Fibroblast of lung (primary cell): ENCODE measurements at places on chromosomes 5 and 9. TPM values are rescaled to one million over a fixed set of nuclear protein-coding genes. Genes with fewer than 3 reads are reported as not detected.

GRCh38 chr5:23440703-23441102 lies 66.7 kb upstream of the PRDM9 start:
- no peak for DNase-seq

GRCh38 chr5:160643616-160644240 lies 208.3 kb downstream of the ATP10B start:
- no peak for DNase-seq

DNA sequence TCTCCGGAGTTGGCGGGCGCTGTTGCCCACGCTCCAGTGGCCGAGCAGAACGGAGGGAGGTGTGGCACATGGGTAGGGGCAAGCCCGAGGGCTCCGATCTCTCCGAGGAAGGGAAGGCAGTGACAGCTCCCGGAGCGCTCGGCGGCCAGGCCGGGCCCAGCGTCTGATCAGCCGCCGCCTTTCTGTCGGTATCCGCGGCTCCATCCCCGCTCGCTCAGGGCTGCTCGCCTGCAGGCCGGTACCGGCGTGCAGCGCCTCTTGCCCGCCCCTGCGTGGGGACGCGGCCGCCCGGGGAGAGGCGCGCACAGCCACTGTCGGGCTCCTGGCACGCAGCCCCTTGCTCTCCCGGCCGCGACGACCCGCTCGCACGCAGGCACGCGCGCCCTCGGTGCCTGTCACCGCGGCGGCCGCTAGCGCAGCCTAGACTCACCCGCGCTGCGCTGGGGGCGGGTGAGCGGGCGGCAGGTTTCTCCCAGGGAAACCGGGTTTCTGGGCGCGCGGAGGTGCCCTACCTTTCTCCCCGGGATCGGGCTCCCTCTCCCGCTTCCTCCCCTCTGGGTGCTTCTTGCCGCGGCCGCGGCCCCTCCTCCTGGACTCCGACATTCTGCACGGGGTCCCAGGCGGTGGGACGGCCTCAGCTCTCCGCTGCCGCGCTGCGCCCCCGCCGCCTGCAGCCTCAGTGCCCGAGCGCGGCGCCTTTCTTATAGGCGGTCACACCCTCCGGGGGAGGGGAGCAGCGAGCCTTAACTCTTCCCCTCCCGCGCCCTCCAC lies 108.4 kb downstream of the PSD2 start:
- no peak for DNase-seq

GRCh38 chr9:15824310-15824709 lies 271.5 kb downstream of the CCDC171 start:
- DNase-seq = peak; percentile 60

- no peak for DNase-seq
Measured at GRCh38 chr5:126376443-126376842, 46.8 kb upstream of the GRAMD2B start.

DNA sequence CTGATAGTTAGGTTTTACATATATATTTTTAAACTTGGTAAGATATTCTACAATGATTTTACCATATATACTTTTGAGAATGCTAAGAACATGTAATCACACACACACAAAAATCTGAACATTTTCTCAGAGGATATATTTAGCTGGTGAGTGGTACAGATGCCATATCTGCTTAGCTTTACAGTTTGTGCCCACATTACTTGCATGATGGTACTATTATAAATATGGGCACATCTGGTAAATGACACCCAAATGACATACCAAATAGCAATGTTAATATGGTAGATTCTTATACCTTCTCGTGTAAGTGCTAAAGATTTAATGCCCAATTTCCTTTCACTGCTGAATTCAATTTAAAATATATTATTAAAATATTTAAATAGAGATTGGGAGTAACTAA lies 56.6 kb downstream of the LSM11 start:
- no peak for DNase-seq

GFPT2 gene
- total RNA-seq = 19.3 and 26.7 TPM in 2 replicates

- DNase-seq = no peak
Measured at GRCh38 chr5:150422075-150422474, 9.4 kb upstream of the CD74 start.

DNA sequence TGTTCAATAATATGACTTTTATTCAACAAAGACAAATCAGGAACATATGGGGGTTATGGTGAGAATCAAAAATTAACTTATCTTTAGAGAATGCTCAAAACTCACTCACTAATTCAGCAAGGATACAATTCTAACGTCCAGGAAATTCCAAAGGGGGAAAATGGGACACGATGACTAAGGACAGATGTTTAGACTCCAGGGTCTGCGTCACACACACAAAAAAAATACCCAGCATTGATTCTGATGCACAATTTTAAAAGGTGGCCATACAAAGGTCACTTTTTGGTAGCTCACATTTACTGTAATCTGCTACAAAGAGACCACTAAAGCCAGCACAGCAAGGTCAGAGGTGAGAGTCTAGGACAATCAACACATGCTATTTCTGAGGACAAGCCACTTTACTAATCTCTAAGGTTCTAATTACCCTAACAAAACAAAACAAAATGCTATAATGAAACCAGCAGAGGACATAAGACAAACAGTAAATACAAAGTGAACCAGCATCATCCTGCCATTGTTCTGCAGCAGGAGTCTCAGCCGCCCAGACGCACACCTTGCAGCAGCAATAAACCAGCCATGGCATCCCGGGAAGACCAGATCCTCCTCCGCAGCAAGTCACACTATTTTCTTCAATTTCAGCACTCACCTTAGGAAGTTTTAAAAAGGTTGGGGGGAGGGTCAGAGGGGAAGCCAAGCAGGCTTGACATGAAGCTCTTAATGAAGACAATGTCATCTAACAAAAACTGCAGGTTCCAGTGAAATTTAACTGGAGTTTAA lies 57.8 kb downstream of the TTC39B start:
- DNase-seq = peak; percentile 76

ACSL6 gene
- total RNA-seq = 0.26 and 0.33 TPM in 2 replicates

DNA sequence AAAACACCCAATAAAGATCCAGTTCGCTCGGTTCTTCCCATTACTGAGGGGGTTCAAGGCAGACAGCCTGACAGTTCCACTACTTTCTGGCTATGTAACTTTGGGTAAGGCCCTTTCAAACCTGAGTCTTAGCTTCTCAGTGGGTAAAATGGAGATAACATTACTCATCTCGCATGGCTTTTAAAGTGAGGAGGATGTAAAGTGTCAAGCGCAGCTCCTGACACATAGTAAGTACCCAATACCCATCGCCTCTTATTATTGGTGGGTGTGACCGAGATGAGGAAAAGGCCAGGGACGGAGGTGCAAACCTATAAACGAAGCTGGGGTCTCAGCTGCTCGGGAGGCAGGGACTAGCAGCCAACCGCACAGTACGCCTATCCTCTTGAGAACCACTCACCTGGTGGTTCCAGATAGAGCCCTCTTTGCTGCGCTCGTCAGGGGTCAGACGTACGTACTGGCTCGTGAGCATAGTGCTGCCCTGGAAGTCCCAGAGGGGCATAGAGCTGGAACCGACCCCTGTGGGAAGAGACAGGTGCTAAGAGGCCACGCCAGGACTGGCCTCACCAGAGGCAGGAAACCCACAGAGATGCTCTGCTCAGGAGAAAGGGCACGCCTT lies 584 bp downstream of the LMAN2 start:
- peak; percentile 2 for DNase-seq

HAVCR1 gene
- not detected in 2 replicates for total RNA-seq

DNA sequence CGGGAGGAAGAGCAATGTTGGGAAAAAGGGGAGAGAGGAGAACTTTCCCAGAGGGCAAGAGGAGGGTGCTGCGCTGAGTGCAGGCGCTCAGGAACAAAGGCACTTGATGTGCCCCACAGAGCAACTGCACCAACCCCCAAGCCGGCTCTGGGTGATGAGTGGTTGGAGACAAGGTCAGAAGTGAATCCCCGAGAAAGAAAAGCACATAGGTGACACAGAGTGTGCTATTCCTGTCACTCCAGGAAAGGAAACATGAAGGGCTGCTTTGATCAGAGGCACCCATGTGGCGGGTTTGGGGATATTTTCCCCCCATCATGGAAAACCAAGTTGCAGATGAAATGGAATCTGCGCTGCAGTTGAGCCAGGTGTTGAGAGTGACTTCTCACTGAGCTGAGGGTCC lies 20.7 kb upstream of the SLC25A48 start:
- DNase-seq = no peak

- DNase-seq = peak; percentile 63
Measured at GRCh38 chr5:151158287-151158661, 695 bp upstream of the ANXA6 start.

HCN1 gene
- not detected in 2 replicates for total RNA-seq

DNA sequence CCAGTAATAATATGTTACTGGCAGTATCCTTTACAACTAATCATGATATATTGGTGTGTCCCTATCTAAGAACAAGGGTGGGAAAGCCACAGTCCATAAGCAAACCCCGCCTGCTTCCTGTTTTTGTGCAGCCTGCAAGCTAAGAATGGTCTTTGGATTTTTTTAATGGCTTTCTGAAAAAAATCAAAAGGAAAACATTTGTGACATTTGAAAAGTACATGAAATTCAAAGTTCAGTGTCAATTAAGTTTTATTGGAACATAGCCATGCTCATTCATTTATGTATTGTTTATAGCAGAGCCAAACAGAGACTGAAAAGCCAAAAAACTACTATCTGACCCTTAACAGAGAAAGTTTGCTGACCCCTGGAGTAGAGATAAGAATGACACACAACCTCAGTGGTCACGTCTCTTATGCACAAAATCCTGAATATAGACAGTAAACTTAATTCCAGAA lies 12.8 kb upstream of the TMEM245 start:
- no peak for DNase-seq

DNA sequence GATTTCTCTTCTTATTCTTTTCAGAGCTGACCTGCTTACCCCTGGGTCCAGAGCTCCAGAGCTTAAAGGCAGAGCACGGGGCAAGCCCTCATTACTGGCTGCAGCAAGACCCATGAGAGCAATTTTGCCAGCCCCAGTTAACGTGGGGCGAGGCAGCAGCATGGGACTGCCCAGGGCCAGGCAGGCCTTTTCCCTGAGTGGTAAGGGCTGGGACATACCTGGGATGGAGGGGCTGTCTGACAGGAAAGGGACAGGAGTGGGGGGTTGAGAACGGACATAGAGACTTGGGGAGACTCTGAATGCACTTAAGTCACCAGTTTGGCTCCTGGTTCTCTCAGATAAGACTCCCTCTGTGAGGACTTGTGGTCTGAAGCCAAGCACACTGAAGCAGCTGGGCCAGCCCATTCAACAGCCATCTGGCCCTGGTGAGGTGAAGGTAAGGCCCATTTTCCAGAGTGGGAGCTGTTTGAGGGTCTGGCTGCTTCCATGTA lies 26.2 kb downstream of the HMGXB3 start:
- no peak for DNase-seq

DNA sequence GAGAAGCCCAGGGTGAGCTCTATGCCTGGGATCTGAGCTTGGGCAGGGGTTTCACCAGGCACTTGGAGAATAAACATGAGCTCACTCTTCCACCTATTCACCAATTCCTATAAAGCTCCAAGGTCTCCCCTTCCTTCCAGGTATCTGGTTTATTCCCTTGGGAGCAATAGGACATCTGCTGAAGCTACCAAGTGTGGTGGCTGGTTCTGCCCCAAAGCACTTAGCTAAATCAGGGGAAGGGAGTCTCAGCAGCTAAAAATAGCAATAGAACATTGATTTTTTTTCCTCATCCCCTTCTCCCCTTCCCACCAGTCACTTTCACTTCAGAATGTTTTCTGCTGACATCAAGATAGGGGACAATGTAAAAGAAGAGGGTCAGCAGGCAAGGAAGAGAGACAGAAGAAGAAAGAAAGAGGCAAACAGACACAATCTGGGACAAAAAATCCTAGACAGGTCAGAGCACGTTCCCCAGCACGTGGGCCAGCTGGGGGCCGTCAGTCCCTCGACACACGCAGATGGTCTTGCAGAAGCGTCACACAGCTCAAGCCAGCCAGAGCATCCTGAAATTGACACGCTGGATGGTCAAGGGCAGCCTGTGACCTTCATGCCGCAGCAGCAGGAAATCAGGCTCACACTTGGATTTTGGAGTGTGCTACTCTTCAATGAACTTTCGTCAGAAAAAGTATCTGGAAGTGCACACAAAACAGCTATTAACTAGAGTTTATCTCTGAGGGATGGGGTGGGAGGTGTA lies 176.0 kb downstream of the ZNF608 start:
- no peak for DNase-seq

DNA sequence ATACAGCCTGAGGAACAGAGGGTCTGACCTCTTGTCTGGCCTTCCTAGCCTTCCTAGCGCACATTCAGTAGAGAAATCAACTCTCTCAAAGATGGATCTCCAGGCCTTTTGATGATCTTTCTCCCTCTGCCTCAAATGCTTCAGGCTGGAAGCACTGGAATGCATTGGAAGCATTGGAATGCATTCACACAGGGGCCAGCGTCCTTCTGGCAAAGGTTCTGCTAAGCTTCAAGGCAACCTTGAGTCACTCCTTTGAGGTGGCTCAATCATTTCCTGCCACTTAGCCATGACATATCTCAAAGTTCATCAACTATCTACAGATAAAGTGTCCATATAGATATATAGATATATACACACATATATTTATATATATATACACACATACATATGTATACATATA lies 42.9 kb downstream of the OR2K2 start:
- DNase-seq = peak; percentile 88

GRCh38 chr5:7209658-7210057 lies 186.3 kb upstream of the ADCY2 start:
- DNase-seq = no peak

TMEM267 gene
- 16.9 and 24.3 TPM in 2 replicates for total RNA-seq

DNA sequence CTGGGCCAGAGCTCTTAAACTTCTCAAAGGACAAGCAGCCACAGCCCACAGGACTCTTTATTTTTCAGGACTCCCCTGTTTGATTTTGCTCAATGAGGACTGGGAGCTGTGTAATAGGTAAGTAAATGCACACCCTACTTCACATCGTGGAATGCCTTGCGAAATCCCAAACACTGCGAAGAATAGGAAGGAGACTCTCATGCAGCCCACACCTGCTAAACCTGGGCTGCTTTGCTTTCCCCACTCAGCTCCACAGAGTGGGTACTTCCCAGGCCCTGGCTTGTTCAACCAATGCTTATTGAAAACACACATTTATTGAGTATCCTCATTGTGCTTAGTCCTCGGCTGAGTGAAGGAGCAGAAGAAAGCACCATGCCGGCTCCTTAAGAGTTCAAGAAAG lies 103.3 kb upstream of the FSTL4 start:
- no peak for DNase-seq

SLC44A1 gene
- 36.2 and 54.2 TPM in 2 replicates for total RNA-seq

GRCh38 chr5:95838001-95838520 lies 15.5 kb upstream of the GLRX start:
- no peak for DNase-seq

DNA sequence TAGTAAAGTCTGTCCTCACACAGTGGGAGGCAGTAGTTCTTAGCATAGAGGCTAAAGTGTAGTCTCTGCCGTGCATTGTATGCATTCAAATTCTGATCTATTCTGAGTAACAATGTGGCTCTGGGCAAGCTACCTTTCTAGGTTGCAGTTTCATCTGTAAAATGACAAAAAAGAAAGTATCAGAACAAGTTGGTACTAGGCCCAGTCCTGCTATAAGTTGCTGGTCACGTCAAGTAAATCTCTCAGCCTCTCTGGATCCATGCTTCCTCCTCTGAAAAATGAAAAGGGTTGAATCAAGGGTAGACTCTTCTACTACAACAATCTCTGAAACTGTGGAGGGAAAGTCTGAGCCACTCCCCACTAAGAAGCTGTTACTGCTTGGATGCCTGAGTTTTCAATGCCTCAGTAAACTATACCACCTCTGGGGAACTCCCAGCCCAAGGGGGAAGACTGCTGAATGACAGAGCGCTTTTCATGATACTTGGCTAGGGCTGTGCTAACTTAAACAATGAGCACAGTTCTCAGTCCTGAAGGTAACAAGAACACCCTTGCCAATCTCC lies 34.5 kb upstream of the SPARC start:
- peak; percentile 32 for DNase-seq
